AG20443 (cell line): ENCODE measurements at places on chromosomes 16 and 17.

DNA sequence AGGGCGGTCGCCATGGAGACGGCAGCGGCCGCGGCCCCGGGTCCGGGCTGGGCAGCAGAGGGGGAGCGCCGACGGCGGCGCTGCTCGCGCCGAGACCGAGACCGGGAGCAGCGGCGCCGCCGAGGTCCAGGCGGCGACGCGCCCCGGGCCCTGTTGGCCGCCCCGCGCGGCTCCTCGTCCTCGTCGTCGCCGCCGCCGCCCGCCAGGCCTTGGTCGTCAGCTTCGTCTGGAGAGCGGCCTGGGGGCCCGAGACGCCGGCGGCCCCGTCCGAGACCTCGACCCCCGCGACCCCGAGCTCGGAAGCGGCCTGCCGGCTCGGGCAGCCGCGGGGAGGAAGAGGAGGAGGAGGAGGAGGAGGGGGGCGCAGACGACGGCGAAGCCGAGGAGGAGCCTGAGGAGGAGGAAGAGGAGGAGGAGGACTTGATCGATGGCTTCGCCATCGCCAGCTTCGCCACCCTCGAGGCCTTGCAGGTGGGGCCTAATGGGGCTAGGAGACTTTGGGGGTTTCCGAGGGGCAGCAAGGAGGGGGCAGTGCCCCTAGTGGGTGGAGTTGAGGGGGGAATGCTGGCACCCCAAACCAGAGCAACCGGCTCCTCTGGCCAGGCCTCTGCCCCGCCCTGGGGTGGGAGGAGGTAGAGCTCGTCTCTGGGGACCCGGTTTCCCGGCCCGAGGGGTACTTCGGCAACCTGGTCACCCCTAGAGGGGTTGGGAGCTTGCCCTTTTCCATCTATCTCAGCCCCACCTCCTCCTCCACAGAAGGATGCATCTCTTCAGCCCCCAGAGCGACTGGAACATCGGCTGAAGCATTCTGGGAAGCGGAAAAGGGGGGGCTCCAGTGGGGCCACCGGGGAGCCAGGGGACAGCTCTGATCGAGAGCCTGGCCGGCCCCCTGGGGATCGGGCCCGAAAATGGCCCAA lies 1.5 kb downstream of the FBRS start:
- peak; percentile 24 for DNase-seq

DNA sequence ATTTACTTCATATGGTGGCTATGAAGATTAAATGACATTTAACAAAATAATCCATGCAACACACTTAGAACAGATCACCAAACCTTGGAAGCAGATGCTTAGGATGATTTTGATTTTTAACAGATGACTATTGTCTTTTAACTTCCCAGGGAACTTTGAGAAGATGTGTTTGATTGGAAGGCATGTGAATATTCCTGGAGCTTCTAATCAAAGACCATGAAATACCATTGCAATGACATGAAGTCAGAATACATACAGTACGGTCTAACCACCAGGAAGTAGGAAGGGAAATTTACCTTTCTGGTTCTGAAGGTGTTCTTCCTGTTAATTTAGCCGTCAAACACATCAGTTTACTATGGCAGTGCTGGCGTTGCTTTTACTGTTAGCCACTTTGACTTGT lies 414.9 kb downstream of the TMEM114 start:
- DNase-seq = no peak

GRCh38 chr16:3458852-3459361 lies 15.4 kb downstream of the NAA60 start:
- DNase-seq = no peak

DNA sequence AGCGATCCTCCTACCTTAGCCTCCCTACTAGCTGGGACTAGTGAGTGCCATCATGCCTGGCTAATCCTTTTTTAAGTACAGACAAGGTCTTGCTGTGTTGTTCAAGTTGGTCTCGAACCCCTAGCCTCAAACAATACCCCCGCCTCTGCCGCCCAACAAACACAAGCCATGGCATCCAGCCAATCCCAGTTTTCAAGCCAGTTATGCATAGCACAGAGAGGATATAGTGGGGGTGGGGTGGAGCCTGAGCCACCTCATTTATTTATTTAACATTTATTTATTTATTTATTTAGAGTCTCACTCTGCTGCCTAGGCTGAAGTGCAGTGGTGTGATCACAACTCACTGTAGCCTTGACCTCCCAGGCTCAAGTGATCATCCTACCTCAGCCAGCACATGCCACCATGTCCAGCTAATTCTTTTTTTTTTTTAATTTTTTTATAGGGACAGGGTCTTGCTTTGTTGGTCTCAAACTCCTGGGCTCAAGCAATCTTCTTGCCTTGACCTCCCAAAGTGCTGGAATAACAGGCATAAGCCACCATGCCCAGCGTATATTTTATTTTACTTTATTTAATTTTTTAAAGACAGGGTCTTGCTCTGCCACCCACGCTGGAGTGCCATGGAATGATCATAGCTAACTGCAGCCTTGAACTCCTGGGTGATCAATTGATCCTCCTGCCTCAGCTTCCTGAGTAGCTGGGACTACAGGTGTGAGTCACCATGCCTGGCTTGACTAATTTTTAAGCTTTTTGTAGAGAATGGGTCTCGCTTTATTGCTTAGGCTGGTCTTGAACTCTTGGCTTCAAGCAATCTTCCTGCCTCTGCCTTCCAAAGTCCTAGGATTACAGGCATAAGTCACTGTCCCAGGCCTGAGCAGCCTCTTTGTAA lies 26.2 kb upstream of the KLHL11 start:
- DNase-seq = no peak

GRCh38 chr17:2058586-2059546 lies 4.0 kb downstream of the HIC1 start:
- DNase-seq = no peak

GRCh38 chr16:63808730-63809129 lies 1313.1 kb downstream of the CDH11 start:
- no peak for DNase-seq

GRCh38 chr17:21357696-21358656 lies 18.2 kb upstream of the KCNJ12 start:
- DNase-seq = no peak

- DNase-seq = no peak
These were observed 44.8 kb upstream of the NLRP1 start for GRCh38 chr17:5629128-5629527.

GRCh38 chr16:14337303-14338191 lies 266.4 kb downstream of the MRTFB start:
- DNase-seq = peak; percentile 79

DNA sequence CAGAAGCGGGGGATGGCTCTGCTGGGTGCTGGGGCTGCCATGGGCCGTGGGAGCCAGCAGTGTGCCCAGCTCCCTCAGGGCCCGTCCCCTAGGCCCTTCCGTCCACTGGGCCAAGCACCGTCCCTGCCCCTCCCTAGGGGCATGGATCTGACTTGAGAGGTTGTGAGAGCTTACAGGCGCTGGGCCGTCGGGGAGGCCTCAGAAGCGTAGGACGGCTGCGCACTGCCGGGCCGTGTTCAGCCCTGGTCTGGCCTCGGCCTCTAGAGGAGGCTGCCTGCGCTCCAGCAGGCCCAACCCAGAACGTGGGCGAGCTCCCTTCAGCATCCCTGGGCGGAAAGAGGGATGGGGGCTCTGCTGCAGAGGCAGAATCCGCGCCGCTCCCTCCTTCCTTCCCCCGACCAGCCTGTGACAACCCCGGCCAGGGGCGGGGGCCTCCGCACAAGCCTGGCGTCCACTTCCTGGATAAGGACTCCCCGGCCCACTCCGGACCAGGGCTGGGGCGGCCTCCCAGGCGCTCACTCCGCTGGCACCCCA lies 685 bp upstream of the MPG start:
- peak; percentile 71 for DNase-seq

DNA sequence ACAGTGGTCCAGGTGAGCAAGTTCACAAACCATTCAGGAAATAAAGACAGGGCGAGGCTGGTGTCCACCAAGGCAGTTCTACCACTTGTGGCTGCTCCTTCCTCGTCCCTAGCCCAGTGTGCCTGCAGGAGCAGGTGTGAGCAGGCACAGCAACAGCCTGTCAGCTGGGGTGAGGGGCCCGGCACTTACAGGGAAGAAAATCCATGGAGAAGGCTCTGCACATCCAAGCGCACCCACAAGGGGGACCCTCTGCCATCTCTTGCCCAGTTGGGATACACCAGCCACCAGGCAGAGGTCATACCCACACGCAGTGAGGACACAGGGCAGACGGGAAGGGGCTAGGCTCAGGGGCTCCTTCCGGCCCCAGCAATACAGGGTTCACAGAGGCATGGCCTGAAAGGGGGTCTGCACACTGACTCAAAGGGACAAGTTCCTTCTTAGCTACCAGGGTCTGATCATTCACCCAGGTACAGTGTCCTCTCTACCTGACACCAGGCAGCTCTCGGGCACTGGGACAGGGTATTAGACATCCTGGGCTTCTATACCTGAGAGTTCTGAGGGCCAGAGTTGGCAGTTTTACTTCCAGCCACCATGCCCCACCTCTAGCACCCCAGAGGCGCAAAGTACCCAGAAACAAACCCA lies 27.0 kb downstream of the CDIP1 start:
- peak; percentile 63 for DNase-seq

DNA sequence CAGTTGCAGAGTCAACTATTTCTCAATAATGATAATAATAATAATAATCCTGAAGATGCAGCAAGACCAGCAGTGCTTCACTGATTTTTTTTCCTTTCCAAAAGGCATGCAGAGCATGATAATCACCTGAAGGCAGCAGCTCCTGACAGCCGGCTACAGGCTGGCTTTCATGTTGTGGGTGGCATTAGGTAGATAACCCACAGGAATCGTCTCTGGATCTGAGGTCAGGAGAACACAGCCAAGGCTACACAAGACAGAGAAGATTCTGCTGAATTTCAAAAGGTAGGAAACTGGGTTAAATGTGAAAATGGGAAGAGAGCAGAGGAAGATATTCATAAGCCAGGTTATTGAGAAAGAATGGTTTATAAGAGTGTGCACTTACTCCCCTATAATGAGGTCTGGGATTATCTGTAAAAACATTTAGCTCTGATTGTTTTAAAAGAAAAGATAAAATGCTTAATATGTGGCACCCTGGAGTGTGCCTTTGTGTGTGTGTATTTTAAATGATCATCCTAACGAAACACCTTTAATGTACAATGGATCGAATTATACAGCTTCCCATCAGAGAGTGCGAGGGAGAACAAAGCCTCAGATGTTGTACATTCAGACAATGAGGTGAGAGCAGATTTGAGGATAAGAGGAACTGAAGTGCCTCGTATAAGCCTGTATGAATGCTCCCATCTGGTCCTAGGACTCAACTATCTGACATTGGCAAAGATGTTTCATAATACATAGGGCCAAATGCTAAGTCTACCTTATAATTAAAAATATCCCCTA lies 273.1 kb downstream of the PHKB start:
- DNase-seq = no peak

- peak; percentile 88 for DNase-seq
These were observed 114.4 kb downstream of the SEC14L1 start for GRCh38 chr17:77254951-77255825.

GRCh38 chr17:74393346-74393942 lies 26.1 kb downstream of the GPR142 start:
- DNase-seq = no peak

- DNase-seq = no peak
These were observed 51.7 kb downstream of the ZNF778 start for GRCh38 chr16:89268987-89269735.

GRCh38 chr17:75587675-75588595 lies at the start of gene MYO15B:
MYO15B (plus strand) TSS chr17:75587800; CDS start chr17:75588058, 258 bp downstream.
- DNase-seq = no peak

- DNase-seq = peak; percentile 49
These were observed 21.4 kb upstream of the SPACA3 start for GRCh38 chr17:32970281-32970680.

DNA sequence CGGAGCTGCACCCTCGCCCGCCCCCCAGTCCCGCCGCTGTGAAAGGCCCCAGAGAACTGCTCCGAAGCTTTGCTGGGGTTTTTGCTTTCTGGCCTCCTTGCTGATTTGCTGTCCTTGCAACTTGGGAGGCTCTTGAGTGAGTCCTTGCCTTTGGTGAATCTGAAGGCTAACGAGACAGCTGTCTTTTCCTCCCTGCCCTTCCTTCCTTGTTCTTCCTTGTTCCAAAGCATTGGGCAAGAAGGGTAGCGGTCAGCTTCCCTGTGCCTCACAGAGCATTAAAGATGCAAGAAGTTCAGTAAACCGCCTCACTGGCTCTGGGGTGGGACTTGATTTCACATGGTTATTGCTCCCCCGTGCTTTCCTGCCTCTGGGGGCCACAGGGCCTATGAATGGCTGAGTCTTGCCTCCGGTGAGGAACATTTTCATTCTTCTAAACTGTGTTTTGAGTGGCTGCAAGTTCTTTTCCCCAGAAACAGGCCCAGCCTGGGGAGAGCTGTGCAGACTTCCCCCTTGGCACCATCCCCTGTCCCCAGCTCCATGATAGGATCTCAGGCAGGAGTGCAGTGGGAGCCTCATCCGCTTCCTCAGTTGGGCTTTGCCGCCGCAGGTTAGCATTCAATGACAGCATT lies 1.4 kb downstream of the YPEL2 start:
- peak; percentile 39 for DNase-seq

DNA sequence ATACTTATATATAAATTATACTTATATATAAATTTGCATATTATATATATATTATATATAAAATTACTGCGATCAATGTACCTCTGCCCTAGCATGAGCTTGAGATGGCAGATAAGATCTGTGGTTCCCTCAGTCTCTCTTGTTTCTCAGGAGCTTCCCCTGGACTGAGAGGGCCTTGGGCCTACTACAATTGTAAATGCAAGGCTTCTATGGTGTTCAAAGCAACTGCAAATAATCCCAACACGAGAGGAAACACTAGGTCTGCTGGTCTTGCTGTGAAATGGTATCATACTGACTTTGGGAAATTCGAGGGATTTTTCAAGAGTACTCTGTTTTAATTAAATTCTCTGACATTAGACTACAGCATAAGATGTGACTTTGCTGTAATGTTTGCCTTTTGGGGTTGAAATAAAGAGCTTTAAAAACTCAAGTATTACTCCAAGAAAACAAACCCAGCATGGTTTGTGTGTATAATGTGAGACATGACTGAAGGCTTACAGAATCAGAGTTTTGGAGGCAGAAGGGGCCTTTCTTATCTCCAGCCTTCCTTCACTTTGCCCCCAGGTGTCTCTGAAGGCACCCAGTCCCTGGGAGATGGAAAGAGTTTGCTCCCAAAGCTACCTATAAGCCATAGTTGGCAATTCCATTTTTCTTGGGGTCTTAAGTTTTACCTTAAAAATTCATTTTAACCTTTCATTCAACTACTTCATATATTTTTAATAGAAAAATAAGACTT lies 24.2 kb downstream of the ACSM1 start:
- no peak for DNase-seq

GRCh38 chr17:82414548-82415281 lies 3.4 kb upstream of the HEXD start:
- peak; percentile 90 for DNase-seq

- no peak for DNase-seq
These were observed 911 bp upstream of the ITGA2B start for GRCh38 chr17:44390250-44390870.

GRCh38 chr17:78661093-78661770 lies 84.0 kb upstream of the DNAH17 start:
- peak; percentile 53 for DNase-seq

- peak; percentile 85 for DNase-seq
These were observed 72.0 kb upstream of the KSR1 start for GRCh38 chr17:27384261-27384701.

DNA sequence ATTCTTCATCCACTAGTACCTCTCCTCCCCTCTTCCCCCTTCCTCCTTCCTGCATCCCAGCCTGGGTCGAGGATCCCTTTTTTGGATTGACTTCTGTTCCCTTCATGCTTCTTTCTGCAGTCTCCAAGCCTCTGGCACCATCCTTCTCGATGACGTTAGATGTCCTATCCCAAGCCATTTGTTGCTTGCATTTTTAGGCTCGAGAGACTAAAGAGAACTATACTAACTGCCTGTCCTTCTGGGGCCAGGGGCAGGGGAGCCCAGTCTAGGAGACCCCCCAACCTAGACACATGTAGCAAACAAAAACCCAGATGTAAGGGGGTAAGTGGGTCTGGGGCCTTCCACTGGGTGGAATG lies 23.9 kb downstream of the UNK start:
- DNase-seq = peak; percentile 3

- peak; percentile 50 for DNase-seq
These were observed 118.1 kb downstream of the HIC1 start for GRCh38 chr17:2172999-2173398.
